NCI-H524 (cell line): ENCODE measurements at places on chromosomes 3 and 15.

DNA sequence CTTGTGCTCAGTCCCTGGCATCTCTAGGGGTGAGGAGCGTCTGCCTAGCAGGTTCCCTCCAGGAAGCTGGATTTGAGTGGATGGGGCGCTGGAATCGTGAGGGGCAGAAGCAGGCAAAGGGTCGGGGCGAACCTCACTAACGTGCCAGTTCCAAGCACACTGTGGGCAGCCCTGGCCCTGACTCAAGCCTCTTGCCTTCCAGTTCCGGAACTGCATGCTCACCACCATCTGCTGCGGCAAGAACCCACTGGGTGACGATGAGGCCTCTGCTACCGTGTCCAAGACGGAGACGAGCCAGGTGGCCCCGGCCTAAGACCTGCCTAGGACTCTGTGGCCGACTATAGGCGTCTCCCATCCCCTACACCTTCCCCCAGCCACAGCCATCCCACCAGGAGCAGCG, 5.0 kb downstream of the RHO start:
- DNase-seq: no peak

GRCh38 chr3:27043328-27043955, 325.7 kb downstream of the NEK10 start:
- no peak for DNase-seq

- no peak for DNase-seq
These were observed 15.3 kb downstream of the FBN1 start for GRCh38 chr15:48630245-48630644.

GRCh38 chr3:123724306-123724705, 139.5 kb upstream of the HACD2 start:
- DNase-seq: no peak

DNA sequence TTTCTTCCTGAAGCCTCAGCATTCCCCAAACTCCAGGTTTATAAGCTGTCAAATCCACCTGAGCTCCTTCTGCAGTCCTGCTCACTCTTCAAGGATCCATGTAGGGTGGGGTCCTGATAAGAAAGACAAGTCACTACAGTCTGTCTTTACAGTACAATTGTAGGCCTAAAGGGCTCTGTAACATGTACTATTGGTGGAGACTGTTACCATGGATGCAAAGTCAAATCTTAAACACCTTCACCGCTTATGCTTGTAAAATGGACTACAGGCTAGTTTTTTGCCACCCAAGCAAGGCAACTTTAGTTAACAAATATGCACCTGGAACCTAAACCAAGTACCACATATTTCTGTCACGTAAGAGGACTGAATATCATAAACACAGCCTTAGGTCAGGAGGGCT, 44.7 kb downstream of the CBLB start:
- DNase-seq: no peak

DNA sequence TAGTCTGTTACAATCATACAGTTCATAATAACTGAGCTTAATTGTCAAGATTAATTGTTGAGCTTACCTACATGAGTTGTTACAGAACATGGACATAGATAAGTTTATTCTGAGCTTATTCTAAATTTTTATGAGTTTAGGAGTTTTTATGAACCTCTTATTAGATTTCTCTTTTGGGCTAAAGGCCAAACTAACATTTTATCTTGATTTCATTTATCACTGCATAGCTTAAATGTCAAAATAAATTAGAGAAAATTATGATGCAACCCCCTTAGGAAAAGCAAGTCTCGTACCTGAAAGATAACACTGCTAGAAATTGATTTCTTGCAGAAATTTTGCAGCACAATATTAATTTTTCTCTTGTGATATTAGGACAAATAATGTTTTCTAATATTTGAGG, 54.5 kb downstream of the CNTN6 start:
- DNase-seq: no peak

DNA sequence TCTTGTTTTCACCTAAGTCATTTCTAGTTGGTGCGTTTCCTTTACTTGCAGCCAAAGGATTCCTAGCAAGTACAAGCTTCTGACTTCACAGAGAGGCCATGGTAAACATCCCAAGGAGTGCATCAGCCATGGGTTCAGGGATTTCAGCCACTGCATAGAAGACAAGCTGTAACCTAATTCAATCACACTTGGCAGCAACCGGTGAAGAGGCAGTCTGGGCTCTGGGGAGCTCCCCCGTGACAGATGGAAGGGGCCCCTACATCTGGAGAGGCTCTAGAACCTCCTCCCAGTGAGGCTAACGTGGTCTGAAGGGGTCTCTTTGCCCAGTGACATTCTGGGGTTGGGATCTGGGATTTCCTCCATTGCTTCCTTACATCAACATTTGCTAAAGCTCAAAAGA, 8.4 kb upstream of the SNRPA1 start:
- no peak for DNase-seq

GRCh38 chr3:196620161-196620604, 19.3 kb upstream of the NRROS start:
- peak; percentile 22 for DNase-seq
